ENCODE measurements at places on chromosomes 2 and 18. TPM values are rescaled to one million over a fixed set of nuclear protein-coding genes. Genes with fewer than 3 reads are reported as not detected.

GRCh38 chr2:65281627-65282351, 54.2 kb downstream of the ACTR2 start:
- DNase-seq = no peak

- peak; percentile 75 for DNase-seq
Observed at GRCh38 chr2:85259101-85259590, 68.6 kb downstream of the TGOLN2 start.

The RAB17 gene
- 86.3 TPM for total RNA-seq

The SLC66A3 gene
- 17.4 TPM for total RNA-seq

- no peak for DNase-seq
Observed at GRCh38 chr2:111239107-111239506, 118.4 kb downstream of the BCL2L11 start.

DNA sequence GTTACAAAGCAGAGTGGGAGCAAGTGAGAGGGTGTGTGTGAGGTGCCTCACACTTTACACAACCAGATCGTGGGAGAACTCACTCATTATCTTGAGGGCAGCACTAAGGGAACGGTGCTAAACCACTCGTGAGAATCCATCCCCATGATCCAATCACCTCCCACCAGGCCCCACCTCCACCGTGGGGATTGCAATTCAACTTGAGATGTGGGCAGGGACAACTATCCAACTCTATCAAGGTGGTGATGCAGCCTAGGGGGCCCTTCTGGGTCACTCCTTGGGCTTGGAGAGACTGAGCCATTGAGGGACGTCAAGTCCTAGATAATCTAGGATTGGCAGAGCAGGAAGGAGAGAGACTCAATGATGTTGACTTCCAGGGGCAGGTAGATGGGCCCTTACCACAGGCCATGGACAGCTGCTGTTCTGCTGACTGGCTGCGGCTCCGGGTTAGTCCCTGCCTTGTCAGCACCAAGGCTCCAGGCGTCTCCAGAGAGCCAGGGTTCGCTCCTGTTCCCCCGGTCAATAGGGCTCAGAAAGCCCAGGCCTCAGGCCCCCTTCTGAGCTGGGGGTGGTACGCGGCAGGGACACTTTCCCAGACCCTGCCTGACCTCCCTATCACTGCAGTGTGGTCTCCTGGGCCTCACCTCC, 193.2 kb upstream of the HS6ST1 start:
- DNase-seq = no peak
